ENCODE measurements at places on chromosomes 1 and 21.

GRCh38 chr1:183956559-183957188 lies 80.9 kb downstream of the COLGALT2 start:
- peak; percentile 84 for DNase-seq

- no peak for DNase-seq
Observed at GRCh38 chr1:13556224-13556764, 27.3 kb upstream of the PDPN start.

DNA sequence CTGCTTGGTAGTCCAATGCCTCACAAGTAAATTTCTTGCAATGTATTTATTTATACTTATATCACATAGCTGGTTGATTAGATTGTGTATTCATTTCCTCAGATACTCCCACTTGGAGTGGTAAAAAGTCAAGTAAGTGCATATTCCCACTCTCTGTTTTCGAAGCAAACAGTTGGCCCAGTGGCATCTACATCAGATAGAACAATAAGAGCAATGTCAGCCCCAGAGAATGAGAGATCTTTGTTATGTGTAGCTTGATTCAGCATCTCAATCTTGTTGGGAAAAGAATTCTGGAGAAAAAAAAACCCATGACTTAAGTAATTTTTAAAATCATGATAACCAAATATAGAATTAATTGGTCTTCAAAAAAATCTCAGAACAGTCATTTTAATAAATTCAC lies 25.5 kb downstream of the RGL1 start:
- DNase-seq: no peak

GRCh38 chr1:185670187-185670627 lies 64.0 kb upstream of the HMCN1 start:
- DNase-seq: peak; percentile 53

DNA sequence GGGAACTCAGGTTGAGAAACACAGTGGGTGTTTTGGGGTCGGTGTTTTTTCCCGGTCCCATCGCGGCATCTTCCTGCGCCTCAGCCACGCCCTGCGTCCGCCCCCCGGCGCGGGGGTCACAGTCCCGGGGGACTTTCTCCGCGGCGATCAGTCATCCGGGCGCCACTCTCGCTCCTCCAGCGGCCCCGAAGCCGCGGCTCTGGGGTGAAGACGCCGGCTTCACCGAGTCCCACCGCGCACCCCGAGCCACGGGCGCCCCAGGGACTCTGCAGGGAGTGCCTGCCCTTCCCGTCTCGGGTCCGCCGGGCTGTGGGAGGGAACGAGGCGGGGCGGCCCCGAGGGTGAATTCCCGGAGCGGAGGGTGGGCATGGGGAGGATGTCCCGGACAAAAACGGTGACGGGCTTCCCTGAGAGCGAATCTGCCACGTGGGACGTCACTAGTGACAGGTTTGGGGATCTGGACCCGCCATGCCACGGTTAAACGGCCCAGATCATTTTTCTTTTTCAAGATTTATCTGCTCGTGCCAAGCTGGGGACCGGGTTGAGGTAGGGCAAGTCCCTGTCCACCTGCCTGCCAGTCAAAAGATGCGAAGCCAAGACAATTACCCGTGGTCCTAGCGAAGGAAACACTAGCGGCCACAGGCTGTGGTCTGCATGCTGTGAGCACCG lies 717 bp upstream of the BATF3 start:
- peak; percentile 55 for DNase-seq

- peak; percentile 91 for DNase-seq
Observed at GRCh38 chr21:26845066-26845758, at the start of gene ADAMTS1. Gene ADAMTS1 (minus strand): TSS chr21:26845409. CDS start chr21:26844954, 455 bp downstream.

- no peak for DNase-seq
Observed at GRCh38 chr1:77015748-77016341, 148.6 kb downstream of the ST6GALNAC5 start.

DNA sequence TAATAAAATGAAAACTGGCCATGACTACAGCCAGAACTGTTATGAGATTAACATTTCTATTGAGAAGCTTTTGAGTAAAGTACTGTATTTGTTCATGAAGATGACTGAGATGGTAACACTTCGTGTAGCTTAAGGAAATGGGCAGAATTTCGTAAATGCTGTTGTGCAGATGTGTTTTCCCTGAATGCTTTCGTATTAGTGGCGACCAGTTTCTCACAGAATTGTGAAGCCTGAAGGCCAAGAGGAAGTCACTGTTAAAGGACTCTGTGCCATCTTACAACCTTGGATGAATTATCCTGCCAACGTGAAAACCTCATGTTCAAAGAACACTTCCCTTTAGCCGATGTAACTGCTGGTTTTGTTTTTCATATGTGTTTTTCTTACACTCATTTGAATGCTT lies 164.0 kb downstream of the NEK7 start:
- no peak for DNase-seq

DNA sequence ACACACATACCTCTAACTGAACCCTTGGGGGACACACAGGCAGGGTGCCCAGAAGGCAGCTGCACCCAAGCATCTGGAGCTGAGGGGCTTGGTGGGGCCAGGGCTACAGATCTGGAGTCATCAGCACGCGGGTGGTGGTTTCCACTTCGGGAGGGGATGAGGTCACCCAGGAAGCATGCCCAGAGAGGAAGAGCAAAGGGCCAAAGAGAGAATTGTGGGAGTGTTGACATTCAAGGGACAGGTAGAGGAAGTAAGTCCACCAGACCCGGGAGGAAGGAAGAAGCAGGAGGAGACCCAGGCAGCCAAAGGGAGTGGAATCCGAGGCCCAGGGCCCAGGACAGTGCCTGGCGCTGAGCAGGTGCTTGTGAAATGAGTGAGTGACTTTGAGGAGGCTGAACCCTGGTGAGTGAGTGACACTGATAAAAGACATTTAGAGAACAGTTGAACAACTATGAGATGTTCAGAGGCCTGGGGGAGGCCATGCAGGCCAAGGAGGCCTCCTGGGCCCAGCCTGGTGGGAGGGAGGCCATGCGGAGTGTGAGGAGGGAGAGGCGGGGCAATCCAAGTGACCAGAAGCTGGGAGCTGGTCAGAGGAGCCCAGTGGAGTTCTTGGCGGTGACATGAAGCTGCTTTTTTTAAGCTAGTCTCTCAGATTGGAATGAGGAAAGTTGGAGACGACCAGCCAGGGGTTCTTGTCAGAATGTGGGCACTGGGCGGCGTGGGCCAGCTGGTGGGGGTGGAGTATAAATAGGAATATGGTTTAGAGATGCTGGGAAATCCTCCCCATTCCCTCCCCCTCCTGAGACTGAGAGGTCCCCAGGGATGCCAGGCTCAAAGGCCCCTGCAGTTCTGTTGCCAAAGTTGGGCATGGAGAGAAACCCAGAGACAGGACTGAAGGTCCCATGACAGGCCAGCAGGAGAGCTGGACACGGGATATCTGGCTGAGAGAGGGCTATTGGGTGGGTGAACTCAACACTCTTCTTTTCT lies 7.9 kb downstream of the CDK18 start:
- DNase-seq: no peak

DNA sequence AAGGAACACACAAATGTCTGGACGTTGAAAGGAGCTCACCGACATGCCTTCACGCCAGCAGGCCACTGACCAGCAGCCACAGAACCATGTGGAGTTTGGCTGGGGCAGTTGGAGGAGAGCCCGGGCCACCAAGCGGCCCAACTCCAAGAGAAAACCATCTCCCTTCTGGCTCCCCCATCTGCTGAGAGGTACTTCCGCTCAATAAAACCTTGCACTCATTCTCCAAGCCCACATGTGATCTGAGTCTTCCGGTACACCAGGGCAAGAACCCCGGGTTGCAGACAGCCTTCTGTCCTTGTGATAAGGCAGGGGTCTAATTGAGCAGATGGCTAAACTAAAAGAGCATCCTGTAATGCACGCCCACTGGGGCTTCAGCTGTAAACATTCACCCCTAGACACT lies 24.4 kb downstream of the RGS4 start:
- DNase-seq: no peak

GRCh38 chr1:60376196-60376595 lies 302.6 kb upstream of the C1orf87 start:
- no peak for DNase-seq

DNA sequence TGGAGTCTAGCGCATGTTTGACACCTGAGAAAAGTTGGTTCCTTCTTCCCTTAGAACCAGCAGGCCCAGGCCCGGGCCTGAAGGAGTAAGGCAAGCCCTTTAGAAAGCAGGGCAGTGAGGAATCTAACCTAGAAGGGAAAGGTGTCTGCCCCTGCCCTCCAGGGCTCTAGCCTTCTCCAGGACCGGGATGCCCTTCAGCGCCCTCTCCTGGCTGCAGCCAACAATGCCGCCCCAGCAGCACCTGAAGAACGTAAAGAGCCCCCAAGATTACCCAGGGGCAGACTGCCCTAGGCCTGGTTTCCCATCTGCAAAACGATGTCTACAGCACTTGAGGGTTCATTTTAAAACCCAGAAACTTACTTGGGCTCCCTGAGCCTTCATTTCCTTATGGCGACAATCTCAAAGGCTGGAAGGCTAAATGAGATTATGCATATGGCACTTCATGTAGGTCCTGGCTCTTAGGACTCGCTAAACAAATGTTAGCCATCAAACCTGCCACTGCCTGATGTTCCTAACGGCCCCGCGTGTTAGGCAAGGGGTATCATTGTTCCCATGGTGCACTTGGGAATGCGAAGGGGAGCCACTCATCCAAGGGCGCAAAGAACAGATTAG lies 106.7 kb upstream of the KLHDC7A start:
- DNase-seq: no peak

DNA sequence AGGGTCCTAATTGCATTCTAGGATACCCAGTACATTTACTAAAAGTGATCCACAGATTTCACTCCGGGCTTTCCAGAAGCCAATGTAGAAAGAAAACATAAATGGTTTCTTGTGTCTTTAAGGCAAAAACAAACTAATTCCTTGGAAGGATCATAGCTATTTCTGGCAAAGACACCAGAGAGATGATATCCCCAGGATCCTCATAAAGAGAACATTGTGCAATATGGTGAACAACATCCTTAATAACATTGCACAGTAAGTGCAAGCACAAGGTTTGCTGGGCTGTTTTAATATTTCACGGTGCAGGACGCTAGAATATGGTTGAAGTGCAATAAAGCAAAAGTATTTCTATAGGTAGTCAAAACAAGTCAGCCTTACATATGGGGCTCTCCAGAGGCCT lies 83.0 kb downstream of the NTPCR start:
- DNase-seq: peak; percentile 58

GRCh38 chr1:3787349-3787715 lies 9.0 kb downstream of the LRRC47 start:
- DNase-seq: no peak

DNA sequence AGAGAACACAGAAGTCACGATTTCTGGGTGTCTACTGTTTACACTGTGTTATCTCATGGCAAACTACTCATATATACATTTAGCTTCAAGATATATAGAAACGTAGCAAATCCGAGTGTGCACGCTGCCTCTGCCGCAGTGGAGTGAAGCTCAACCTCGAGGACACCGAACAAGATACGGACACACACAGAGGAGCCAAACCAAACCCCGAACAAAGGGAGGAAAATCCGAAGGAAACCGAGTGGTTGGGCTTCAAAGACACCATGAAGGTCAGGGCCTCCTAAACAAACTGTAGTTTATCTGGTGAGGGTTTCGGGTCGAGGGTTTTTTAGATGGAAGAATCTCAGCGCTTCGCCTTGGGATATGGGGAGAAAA lies 34.5 kb downstream of the SLC45A1 start:
- DNase-seq: no peak

- no peak for DNase-seq
Observed at GRCh38 chr21:43689556-43690337, 29.2 kb upstream of the PDXK start.

DNA sequence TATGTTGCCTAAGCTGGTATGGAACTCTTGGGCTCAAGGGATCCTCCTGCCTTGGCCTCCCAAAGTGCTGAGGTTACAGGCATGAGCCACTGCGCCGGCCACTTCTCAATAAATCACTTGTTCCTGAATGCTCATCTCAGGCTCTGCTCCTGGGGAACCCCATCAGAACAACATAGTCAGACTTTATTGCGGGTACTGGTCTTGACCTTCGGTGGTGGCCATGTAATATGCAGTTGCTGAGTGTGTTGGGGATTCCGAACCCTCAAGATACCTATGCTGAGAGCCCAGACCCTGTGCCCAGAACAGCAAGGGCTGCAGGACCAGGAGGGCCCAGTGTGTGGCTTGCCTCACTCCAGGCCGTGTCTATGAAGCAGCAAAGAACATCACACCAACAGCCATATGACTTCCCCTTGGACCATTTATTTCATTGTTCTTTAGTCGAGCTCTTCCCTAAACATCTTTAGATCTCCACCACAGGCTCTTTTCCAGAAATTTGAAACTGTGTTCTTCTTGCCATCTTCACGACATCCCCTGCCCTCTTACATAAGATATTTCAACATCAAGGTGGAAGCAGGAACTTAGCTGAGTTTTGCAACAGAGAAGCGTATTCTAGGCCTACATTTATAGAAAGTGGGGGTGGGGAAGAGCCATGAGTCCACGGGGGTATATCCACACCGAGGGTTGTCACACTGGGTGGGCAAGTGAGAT lies 12.7 kb upstream of the SDHB start:
- DNase-seq: no peak

DNA sequence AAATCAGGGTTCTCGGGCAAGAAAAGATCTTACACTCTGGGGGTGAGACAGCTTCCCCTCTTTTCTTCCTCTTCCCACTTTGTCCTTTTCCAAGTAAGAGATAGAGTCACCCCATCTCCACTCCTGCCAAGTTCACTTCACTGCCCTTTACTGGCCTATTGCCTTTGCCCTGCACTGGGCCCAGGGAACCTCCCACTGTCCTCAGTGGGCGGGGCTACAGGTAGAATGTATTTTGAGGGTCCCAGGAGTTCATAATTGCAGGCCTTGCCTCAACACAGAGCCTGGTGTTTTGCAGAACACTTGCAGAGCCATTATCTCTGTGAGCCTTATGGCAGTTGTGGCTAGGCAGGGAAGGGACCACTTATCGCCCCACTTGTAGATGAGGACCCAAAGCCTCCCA lies 3.3 kb downstream of the AMPD2 start:
- DNase-seq: no peak

DNA sequence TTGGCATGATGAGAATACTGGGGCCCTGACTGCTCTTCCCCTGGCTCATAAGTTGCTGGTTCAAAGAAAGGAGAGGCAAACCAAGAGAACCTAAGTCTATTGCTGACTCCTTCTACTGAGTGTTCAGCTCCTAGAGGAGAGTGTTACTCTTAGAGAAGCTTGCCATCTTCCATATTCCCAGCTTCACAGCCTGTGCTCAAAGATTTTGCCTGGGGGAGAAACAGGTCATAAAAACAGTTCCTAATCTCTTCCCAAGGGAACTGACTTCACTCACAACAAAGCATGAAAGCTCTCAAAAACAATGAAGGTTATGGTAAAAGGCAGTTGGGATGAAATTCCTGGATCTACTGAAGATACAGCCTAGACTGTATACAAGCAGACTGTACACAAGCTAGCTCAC lies 37.1 kb downstream of the LRRC40 start:
- DNase-seq: no peak

DNA sequence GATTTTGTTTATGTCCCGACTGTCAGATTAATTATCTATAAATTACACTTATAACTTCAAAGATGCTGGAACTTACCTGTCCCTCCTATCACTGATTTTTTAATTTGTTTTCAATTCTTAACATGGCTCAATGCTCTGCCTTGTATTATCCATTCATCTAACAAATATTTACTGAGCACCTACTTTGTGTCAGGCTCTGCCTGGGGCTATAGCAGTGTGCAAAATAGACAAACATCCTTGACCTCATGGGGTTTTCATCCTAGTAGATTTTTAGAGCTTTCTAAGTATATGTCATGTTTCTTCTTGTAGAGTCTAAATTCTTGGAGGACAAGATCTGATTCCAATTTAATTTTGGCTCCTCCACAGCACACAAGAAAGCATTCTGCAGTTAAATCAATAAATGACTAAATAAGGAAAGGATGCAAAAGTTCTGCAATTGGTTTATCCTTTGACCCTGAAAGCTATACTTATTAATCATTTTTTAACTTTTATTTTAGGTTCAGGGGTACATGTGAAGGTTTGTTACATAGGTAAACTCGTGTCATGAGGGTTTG lies 10.8 kb upstream of the SMYD2 start:
- peak; percentile 12 for DNase-seq

Data from GM03348 (cell line).